CD14-positive monocyte (primary cell): ENCODE measurements at places on chromosomes 4 and X.

- DNase-seq = no peak
Measured at GRCh38 chrX:39591099-39591498, 506.7 kb downstream of the BCOR start.

DNA sequence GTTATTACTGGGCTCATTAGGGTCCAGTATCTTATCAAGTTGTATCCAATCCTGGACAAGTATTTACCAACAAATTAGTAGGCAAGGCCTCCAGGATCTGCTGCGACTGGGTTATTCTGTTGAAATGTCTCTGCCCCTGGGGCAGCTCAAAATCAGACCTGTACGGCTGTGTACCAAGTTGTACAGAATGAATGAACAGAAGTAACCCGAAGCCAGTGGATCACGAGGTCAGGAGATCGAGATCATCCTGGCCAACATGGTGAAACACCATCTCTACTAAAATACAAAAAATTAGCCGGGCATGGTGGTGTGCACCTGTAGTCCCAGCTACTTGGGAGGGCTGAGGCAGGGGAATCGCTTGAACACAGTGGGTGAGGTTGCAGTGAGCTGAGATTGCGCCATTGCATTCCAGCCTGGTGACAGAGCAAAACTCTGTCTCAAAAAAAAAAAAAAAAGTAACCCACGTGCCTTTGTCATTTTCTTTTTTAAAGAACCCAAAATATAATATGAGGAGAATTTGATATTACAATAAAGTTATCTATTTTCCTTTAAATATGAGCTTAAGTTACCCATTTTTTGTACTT is 127.3 kb downstream of the CBR4 start:
- DNase-seq = peak; percentile 48

- no peak for DNase-seq
Measured at GRCh38 chr4:168631241-168632162, 134.7 kb downstream of the PALLD start.

- no peak for DNase-seq
Measured at GRCh38 chrX:123298026-123298425, 113.9 kb downstream of the GRIA3 start.

DNA sequence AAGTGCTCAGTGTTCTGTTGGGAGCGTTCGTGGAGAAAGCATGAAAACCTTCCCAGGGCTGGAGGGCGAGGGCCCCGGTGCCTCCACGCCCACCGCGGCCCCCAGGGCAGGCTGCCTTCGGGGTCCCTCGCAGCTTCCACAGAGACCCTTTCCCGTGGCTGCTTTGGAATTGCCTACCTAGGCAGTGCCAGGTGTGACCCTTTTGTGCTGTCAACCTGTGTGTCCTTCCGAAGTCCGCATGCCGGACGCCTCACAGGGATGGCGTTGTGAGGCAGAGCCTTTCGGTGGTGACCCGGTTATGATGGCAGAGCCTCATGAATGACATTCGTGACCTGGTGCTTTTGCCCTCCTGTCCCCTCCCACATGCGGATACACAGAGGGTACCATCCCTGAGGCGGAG is 17.4 kb downstream of the TMEM175 start:
- no peak for DNase-seq

DNA sequence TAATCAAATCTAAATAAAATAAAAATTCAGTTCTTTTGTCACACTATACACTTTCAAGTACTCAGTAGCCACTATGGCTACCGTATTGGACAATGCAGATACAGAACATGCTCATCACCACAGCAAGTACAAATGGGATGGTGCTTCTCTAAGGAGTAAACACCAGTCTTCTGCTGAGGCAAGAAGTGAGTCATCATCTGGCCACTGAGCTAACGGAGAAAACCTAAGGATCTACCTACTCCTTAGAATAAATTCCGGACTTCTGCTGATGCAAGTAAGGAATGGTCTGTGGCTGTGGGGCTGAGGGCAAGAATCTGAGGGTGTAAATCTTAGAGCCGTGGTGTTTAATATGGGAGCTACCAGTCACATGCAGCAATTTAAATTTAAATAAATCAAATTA is 11.3 kb upstream of the RBMXL3 start:
- no peak for DNase-seq

DNA sequence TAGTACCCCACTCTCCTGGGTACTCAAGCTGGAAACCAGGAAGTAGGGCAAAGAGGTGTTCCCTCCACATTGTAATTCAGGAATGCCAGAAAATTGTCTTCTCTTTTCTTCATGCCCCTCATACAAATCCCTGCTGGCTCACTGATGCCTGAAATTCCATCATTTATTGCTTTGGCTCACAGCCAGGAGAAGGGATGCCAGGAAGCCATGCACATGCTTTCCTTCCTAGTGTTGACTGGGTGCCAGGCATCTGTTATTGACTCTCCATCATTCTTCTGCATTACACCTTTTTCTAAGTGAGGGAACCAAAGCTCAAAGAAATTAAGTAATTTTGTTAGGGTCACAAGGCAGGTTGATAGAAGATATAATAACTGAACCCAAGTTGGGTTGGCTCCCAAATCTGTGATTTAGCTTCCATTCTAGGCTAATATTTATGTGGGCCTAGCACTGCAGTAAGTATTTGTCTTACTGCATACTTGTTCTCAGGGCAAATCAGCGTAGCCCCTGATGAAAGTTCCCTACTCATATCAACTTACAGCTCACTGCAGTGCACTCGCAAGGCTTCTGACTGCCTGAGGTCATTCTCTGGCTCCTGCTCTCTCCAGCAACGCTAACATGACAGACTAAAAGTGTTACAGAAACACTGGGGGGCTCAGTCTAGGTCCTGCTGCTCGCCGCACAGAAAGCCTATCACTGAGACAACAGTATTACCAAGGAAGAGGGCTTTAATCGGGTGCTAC is 89.0 kb downstream of the TRAPPC11 start:
- DNase-seq = no peak

DNA sequence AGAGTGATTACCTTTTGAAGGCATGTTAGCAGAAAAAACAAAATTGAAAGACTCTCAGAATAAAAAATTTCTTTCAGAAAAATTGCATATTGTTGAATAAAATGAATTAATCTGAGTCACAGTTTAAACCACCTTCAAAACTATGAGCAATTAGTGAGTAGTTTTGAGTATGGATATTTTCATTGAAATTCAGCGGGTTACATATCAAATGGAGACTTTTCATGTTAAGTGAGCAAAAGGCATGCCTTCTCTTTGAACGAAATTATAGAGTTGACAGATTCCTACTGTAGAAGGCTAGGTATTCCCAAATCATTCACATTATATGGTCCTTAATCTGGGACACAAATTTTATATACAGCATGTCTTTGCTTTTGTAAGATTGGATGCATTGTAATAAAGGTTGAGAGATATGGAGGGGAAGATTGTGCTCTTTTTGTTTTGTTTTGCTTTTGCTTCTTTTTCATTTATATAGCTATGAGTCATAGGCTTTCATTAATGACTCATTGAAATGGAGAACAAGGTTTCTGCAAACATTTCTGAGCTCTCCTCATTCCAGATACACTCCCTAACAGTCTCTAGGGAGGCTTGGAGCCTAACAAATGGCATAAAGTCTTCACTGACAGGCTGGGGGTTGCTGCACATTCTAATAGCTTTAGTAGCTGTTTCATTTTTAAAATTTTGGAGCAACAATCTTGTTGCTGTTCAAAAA is 21.6 kb downstream of the PCDH18 start:
- no peak for DNase-seq

GRCh38 chr4:8030121-8030781 is 90.6 kb upstream of the AFAP1 start:
- DNase-seq = no peak

GRCh38 chr4:25900310-25900709 is 13.7 kb upstream of the SMIM20 start:
- DNase-seq = no peak

- DNase-seq = no peak
Measured at GRCh38 chr4:168995537-168996295, 14.3 kb downstream of the CBR4 start.

GRCh38 chr4:1978741-1979476 is 29.9 kb downstream of the NELFA start:
- no peak for DNase-seq

GRCh38 chr4:26206339-26206738 is 114.5 kb upstream of the RBPJ start:
- DNase-seq = no peak

DNA sequence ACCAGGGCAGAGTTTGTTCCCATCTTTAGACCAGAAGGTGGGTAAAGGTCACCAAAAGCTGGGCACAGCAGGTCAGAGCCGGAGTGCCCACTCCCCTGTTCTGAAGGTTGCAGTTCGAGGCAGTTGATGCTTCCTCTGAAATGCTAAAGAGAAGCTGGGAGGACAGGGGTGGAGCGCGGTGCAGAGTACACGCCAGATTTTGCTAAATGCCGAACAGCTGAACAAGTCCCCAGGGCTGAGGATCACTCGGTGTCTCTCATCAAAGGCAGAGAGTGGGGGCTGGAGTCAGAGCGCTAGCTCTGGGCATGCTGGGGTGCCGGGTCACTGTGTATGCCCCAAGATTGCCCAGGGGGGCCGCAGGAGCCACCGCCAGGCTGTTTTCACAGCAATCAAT is 197.0 kb downstream of the BCOR start:
- no peak for DNase-seq

DNA sequence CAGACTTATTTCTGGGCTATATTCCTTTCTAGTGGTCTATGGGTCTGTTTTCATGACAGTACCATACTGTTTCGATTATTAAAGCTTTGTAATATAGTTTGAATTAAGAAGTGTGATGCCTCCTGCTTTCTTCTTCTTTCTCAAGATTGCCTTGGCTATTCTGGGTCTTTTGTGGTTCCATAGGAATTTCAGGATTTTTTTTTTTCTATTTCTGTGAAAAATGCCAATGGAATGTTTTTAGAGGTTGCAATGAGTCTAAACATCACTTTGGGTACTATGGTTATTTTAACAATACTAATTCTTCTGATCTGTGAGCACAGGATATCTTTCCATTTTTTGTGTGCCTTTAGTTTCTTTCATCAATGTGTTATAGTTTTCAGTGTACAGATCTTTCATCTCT is 204.3 kb upstream of the HCCS start:
- DNase-seq = no peak

- DNase-seq = no peak
Measured at GRCh38 chr4:37745946-37746345, 59.8 kb upstream of the RELL1 start.

DNA sequence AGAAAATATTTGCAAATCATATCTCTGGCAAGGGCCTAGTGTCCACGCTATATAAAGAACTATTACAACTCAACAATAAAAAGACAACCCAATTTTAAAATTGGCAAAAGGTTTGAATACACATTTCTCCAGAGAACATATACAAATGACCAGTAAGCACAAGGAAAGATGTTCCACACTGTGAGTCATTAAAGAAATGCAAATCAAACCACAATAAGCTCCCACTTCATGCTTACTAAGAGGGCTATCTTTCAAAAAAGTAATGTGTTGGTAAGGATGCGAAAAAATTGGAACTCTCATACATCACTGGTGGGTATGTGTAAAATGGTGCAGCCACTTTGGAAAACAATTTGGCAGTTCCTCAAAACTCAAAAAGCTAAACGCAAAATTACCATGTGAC is 884.0 kb upstream of the INTU start:
- no peak for DNase-seq

DNA sequence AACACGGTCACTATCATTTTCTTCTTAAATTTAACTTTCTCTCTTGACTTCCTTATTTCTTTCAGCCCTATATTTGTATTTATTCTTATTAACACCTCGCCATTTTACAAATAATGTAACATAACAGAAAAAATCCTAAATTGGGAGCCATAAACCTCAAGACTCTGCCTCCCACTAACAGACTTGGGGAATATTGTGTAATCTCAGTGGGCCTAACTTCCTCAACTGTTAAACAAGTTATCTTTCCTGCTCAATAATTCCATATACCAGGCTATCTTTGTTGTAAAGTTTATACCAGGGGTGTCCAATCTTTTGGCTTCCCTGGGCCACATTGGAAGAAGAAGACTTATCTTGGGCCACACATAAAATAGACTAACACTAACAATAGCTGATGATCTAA is 26.2 kb downstream of the PRSS12 start:
- no peak for DNase-seq

DNA sequence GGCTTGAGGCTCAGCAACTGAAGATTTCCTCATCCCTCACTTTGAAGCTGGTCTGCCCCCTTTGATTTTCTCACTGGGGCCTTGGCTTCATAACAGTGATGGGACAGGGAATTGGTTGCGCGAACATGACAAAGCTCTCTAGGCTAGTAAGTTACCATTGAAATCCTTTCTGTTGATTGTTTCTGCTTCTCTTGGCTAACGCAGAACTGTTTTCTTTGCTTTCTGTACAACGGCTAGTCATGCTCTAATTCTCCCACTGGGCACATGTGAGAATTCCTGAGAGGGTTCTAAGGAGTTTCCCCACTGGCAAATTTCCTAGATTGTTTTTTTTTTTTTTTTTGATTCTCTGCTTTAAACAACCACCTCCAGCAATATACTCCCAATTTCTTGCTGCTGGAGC is 738.6 kb downstream of the PCDH7 start:
- no peak for DNase-seq

DNA sequence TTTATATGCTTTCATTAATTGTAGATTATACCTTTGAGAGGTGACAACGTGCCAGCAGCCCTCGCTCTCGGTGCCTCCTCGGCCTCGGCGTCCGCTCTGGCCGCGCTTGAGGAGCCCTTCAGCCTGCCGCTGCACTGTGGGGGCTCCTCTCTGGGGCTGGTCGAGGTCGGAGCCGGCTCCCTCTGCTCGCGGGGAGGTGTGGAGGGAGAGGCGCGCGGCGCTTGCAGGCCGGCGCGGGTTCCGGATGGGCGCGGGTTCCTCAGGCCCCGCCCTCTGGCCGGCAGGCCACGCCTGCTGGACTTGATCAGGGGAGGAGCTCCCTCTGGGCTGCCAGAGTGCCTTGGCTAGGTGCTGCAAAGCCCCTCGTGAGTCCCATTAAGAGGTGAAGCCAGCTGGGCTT is 321.1 kb upstream of the PCDH18 start:
- no peak for DNase-seq

GRCh38 chr4:184803874-184804273 is 21.9 kb downstream of the ACSL1 start:
- no peak for DNase-seq

GRCh38 chr4:154961263-154961662 is 180.2 kb downstream of the RBM46 start:
- no peak for DNase-seq

DNA sequence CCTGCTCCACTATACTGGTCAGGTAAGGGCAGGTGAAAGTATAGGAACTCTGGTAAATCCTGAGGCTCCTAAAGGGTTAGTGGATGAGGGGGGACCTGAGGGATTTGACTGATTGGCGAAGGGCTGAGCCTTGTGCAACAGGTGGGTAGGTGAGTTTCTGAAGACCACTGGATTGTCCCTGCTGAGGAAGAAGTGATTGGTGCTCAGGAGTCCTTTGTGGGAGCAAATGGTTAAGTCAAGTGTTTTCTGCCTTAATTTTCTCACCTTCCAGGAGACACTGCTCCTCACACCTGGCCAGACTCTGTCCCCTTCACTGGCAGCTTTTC is 156.6 kb downstream of the AMMECR1 start:
- no peak for DNase-seq
